ENCODE measurements at places on chromosomes 6 and 20.

DNA sequence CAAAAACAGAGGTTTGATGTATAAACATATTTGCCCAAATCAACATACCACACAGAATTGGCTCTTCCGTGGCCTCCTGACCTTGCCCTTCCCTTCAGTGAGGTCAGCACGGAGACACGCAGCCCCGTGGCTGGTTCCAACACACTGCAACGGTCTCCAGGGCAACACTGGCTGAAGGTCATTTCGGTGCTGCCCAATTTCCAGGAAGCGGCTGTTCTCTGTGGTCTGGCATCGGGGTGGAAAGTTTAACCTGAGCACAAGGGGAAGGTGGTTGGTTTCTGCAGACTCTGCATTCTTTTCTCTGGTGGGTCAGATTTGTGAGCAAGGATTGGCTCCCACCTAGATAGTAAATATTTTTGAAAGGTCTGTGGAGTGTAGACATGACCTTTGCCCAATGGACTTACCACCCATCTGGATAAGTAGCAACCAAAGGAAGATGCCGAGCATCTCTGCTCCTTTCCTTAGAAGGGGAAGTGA, 177.6 kb upstream of the PHACTR1 start:
- DNase-seq = no peak

DNA sequence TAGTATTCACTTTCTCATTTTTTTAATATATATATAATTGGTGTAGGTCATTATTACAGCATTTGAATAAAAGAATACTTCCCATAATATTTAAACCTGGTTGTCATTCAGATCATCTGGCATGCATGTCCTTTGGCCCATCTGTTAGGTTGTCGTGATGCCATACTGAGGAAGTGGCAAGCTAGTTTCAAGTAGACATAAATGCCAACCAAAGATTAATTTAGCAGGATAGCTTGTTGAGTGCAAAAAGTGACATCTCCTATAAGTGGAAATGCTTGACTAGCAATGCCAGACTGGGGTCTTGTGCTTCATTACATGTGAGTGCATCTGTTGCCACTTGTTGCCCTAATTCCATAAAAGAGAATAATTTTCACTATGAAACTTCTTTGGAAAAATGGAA, 1044.7 kb downstream of the GRIK2 start:
- DNase-seq = no peak

DNA sequence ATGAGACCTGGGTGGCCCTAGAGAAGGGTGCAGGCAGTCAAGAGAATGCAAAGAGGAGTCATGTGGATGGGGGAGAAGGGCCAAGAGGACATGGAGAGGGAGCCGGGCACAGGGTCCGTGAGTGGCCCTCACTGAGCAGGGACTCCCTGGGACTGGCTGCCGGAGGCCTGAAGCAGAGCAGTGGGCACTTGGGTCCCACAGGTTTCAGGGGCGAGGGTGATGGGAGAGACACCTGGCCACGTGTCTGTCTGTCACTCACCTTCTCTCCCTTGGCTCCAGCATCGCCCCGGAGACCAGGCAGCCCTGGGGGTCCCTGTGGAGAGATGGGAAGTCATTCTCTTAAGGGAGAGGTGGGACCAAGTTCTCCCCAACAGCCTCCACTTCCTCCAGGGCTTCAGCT, 25.5 kb downstream of the COL11A2 start:
- DNase-seq = no peak

GRCh38 chr6:159691963-159692287, 1.1 kb downstream of the SOD2 start:
- DNase-seq = no peak

- no peak for DNase-seq
Measured at GRCh38 chr6:53922539-53922981, 127.8 kb downstream of the LRRC1 start.

- DNase-seq = no peak
Measured at GRCh38 chr20:25269057-25269832, 21.4 kb downstream of the PYGB start.

GRCh38 chr6:149362289-149362688, 37.8 kb upstream of the SUMO4 start:
- no peak for DNase-seq

- DNase-seq = no peak
Measured at GRCh38 chr20:62103508-62104233, 18.6 kb upstream of the LSM14B start.

GRCh38 chr6:43770372-43771209, 580 bp downstream of the VEGFA start:
- no peak for DNase-seq
